Activated CD4-positive, alpha-beta T cell treated with anti-CD3 and anti-CD28 coated beads, Interleukin-2, amount 10 ng/mL, durations not matched to agents 7 days and 5 days (primary cell): ENCODE measurements at places on chromosomes 6 and 20. TPM values are rescaled to one million over a fixed set of nuclear protein-coding genes. Genes with fewer than 3 reads are reported as not detected.

DNA sequence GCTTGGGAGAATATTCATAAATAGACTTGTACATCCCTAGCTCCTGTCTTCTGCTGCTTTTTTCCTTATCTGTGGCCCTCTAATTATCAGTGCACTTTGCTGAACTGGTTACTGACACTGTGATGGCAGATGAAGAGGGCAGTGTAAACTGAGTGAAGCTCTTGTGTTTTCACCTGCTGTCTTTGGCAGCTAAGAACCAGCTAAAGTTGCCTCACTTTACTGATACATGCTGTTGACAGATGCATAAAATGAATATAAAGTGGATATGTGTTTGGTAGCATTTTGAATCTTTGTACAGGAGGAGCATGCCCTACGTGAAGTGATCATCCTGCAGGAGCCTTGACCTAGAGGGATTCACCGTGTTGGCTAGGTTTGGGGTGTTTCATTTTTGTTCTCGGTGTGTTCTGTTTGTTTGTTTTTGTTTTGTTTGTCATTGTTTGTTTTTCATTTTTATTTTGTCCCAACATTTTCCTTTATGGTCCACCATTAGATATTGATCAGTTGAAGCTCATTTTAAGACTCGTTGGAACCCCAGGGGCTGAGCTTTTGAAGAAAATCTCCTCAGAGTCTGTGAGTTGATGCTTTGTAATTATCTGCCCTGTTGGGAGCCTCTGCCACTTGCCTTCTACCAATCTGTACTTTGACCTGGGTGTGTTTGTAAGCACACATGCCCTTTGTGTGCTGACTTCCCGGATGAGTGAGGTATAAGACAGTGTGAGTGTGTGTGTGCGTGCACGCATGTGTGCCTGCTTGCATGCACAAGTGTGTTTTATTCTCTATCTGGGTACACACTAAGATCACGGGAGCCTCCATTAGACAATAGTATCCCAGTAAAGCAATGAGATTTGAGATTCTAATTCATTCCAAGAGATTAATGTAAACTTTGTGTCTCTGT, 34.6 kb upstream of the MAPK13 start:
- no peaks in the 10 kb centered on the region for H3K27me3 ChIP-seq
- H3K4me3 ChIP-seq: no peak overlapping the region
- peaks cover 18% of the 10 kb centered on the region for H3K36me3 ChIP-seq
- peaks cover 37% of the 10 kb centered on the region for H3K4me1 ChIP-seq

DNA sequence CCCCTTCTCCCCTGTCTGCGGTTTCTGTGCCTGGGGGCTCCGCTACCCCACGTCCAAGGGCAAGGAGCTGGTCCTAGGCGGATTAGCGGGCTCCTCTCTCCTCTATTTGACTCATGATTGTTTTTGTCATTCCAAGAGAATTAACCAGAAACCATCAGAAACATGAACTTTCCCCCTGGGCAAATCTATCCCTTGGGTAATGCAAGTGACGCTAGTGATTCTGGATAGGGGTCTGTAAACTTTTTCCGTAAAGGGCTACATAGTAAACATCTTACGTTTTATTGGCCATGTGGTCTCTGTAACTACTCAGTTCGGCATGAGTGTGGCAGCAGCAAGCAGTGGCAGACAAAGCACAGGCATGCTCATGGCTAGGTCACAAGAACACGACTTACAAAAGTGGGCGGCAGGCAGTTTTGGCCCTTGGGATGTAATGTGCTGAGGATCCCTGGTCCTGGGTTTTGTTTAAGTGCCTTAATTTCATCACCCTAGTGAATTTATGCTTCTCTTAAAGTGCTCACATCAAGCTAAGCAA, 654 bp downstream of the CST11 start:
- H3K4me3 ChIP-seq: no peak overlapping the region
- H3K27ac ChIP-seq: no peak overlapping the region
- H3K4me1 ChIP-seq: peaks cover 24% of the 10 kb centered on the region
- no peak for DNase-seq
- no peaks in the 10 kb centered on the region for H3K27me3 ChIP-seq
- H3K36me3 ChIP-seq: no peaks in the 10 kb centered on the region

DNA sequence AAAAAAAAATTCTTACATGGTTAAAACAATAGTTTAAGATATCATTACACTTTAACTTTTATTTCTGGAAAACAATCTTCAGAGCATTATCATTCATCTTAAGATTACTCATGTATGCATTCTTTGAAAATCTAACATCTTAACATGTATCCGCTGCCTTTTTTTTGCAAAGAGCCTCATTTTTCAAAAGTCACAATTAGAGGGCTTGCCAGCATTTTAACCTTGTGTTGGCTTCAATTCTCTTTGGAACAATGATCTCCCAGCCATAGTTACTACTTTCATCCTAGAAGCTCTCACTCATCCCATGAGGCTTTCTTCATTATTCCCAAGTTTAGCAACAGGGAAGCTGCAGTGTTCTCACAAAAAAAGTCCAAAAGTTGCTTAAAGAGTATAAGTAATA, 330.8 kb downstream of the BCKDHB start:
- no peaks in the 10 kb centered on the region for H3K27me3 ChIP-seq
- no peaks in the 10 kb centered on the region for H3K36me3 ChIP-seq
- DNase-seq: no peak
- H3K27ac ChIP-seq: no peak overlapping the region
- H3K4me3 ChIP-seq: no peak overlapping the region
- no peaks in the 10 kb centered on the region for H3K4me1 ChIP-seq

DNA sequence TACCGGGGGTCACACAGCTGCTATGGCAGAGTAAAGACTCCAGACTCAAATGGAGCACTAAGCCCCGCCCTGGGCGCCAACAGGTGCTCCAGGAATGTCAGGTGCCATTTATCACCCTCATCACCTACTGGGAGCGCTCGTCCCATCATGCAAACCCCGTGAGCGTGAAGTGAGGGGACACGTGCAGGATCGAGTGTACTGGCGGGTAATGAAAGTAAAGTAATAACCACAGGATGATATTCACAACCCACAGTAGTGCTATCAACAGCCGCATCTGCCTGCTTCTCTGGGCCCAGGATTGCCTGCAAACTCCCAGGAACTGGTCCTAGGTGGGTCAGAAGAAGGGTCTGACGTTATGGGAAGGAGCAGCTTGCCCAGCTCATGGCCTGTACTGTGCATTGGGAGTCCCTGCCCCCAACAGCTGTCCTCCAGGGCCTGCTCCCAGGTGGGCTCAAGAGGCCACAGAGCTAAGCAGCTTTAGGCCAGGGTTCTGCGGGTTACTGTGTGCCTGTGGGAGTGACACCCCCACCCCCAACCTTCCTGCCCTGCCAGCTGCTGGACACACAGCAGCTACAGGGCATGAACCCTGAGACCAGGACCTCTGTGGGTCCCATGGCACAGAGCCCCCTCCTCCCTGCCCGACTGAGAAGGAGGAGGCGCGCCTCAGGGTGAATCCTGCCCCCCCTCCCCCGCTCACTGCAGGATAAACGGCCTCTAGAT, 120.5 kb upstream of the SULF2 start:
- H3K27me3 ChIP-seq: no peaks in the 10 kb centered on the region
- no peak for DNase-seq
- H3K36me3 ChIP-seq: no peaks in the 10 kb centered on the region
- no peak overlapping the region for H3K4me3 ChIP-seq

DNA sequence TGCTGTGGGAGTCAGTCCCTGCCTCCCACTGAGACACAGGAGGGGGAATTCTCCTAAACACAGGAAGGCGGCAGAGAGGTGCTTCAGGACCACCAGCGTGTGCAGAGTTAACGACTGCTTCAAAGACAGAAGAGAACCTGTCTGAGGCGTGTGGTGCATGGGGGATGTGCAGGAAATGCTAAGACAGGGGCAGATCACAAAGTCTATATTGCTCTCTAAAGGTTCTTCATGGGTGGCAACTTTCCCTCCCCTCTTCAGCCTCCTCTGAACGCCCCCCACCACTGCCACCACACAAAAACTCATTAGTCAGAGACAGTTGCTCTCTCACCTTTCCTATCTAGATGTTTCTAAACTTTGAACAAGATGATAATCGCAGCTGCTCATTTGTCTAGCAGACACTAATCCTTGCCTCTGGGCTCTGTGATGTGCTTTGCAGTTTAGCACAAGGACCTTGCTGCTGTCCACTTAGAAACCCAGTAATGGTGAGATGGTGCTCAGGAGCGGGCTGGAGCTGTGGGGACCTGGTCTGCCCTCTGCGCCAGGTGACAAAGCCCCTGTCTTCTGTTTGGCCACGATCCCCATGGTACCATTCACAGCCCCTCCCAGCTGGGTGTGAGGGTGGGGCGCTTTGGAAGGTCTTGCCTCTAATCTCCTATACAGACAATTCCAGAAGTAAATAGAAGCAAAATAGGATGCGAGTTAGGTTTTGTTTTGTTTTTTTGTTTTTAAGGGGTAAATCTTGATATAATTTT, 219.6 kb downstream of the NRN1 start:
- no peaks in the 10 kb centered on the region for H3K27me3 ChIP-seq
- no peak overlapping the region for H3K27ac ChIP-seq
- no peaks in the 10 kb centered on the region for H3K4me1 ChIP-seq
- no peak for DNase-seq
- no peaks in the 10 kb centered on the region for H3K36me3 ChIP-seq

DNA sequence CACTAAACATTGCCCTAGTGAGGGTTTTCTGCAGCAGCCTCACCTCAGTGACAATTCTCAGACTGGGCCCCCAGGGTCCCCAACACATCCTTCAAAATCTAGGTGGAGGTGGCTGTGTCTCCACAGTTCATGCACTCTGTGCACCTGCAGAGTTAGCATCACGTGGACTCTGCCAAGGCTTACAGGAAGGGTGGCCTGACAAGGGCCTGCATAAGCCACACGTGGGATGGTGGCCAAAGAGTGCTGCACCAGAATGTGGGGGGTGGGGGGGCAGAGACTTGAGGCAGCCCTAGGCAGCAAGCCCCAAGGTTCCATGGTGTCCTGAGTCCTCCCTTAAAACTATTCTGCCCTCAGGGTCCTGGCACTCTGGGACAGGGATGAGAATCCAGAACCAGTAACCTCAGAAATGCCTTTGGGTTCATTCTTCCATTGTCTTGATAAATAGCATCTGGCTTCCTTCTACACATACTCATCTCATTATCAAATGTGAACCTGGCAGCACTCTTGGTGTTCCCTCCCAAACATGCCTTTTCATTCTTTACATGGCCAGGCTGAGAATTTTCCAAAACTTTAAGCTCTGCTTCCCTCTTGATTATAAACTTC, 1.6 kb upstream of the SERPINB1 start:
- H3K4me1 ChIP-seq: peaks cover 69% of the 10 kb centered on the region
- no peak overlapping the region for H3K4me3 ChIP-seq
- H3K27ac ChIP-seq: peak overlapping the region; percentile 88
- H3K27me3 ChIP-seq: no peaks in the 10 kb centered on the region
- peaks cover 25% of the 10 kb centered on the region for H3K36me3 ChIP-seq

DNA sequence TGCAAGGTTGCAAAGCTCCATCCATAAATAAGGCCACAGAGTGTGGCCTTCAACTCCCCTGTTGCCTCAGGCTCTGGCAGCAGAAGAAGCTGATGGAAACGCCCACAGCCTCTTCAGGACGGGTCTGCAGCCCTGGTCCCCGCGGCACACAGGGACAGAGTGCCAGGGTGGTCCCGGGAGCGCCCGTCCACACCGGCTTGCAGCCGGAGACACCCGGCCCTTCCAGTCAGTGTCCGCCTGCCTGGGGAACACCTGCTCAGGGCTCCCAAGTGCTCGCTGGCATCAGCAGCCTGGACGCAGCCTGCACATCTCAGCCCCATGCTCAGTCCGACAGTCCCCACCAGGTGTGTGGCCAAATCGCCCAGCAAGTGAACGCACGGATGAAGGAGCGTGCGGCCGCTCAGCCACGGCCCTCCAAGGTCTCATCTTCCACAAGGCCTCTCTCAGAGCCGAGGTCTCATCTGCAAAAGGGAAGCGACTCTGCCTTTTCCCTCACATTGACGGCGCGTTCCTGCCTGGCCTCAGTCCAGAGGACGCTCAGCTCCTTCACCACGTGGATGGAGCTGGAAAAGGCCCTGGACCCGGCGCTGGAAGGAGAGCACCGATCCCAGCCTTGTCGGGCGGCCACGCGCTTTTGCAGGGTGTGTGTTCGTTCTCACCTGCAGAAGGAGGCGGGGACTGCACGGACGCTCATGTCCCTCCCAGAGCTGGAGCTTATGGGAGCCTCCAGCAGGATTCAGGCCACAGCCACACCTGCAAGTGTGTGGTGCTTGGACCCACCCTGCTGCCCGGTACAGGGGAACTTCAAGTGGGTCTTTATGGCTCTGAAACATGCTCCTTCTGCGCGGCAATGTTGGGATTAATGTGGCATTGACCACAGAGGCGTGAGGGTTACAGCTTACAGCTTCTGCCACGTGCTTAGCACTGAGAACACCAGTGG, 180.4 kb downstream of the DLL1 start:
- no peak overlapping the region for H3K4me3 ChIP-seq
- H3K27ac ChIP-seq: no peak overlapping the region
- peaks cover 9% of the 10 kb centered on the region for H3K27me3 ChIP-seq
- H3K36me3 ChIP-seq: no peaks in the 10 kb centered on the region
- no peaks in the 10 kb centered on the region for H3K4me1 ChIP-seq

Gene TRAPPC3L
- total RNA-seq: not detected

Gene MMP24
- total RNA-seq: not detected
